ENCODE measurements at places on chromosomes 3 and 15.

- no peak for DNase-seq
These were observed 722.6 kb downstream of the AGBL1 start for GRCh38 chr15:86802244-86802643.

GRCh38 chr15:100903168-100903554, 16.0 kb upstream of the LRRK1 start:
- no peak for DNase-seq

- no peak for DNase-seq
These were observed 394.1 kb upstream of the NECTIN3 start for GRCh38 chr3:110677506-110677905.

DNA sequence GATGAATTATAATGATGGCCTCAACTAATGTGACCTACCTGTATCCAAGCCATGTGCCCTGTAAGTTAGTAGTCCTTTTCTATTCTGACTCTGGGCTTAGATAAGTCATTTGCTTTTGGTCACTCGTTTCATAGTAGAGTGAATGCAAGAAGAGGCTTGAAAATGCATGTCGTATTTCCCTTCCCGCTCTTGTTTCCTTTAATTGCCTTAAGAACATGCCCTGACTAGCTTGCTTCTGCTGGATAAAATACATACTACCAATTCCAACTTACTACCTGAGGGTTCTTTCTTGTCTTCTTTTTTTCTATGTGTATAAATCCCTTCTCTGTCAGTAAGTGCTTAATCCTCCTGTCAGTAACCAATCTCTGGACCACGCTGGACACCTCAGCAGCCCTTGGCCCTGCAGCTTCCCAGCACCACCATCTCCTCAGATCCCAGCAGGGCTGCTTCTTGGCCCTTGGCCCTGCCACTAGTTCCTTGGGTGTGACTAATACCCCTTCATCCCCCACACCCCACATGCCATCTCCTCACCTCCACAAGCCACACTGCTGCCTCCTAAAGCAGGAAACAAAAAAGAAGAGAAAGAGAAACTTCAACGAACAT, 771.7 kb downstream of the IGSF11 start:
- no peak for DNase-seq

DNA sequence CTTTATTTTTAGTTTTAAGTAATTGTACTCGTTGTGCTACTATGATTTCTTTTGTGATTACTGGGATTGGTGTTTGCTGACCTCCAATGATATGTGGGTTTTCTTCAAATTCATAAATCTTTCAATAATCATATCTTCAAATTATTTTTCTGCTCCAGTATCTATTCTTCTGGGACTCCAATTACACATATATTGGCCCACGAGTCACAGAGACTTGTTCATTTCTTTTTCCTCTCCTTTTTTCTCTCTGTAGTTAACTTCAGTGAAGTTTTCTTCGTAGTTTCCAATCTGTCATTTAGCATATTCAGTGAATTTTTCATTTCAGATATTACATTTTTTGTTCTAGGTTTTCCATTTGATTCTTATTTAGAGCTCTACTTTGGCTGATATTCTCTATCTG, 21.4 kb downstream of the RFX7 start:
- DNase-seq: no peak

All from stimulated activated CD8-positive, alpha-beta memory T cell treated with anti-CD3 and anti-CD28 coated beads, Interleukin-4, amount 100 ng/mL, for 1 hour (primary cell).